ENCODE measurements at places on chromosomes 4 and X. TPM values are rescaled to one million over a fixed set of nuclear protein-coding genes. Genes with fewer than 3 reads are reported as not detected.

Gene ACE2
- polyA plus RNA-seq, result 1.7 TPM

Gene PNCK
- 5.0 TPM for polyA plus RNA-seq

Gene CCSER1
- polyA plus RNA-seq, result 0.87 TPM

Gene RBMXL3
- polyA plus RNA-seq, result not detected

Gene QDPR
- 16.0 TPM for polyA plus RNA-seq

Gene RHOH
- polyA plus RNA-seq, result 1.1 TPM

Gene NXF2
- not detected for polyA plus RNA-seq

Gene GPC4
- polyA plus RNA-seq, result 1.6 TPM

Gene DCLK2
- polyA plus RNA-seq, result 0.75 TPM

Gene MAOB
- 1.6 TPM for polyA plus RNA-seq

Gene SSX1
- polyA plus RNA-seq, result not detected

Gene SMIM20
- 15.9 TPM for polyA plus RNA-seq

Gene KIT
- 1.7 TPM for polyA plus RNA-seq
